ENCODE measurements at places on chromosomes 7 and 10.

- peak overlapping the region; percentile 1 for H3K4me3 ChIP-seq
- no peak overlapping the region for H3K27ac ChIP-seq
- no peaks in the 10 kb centered on the region for H3K36me3 ChIP-seq
- no peaks in the 10 kb centered on the region for H3K27me3 ChIP-seq
- DNase-seq: no peak
- H3K4me1 ChIP-seq: peaks cover 5% of the 10 kb centered on the region
Measured at GRCh38 chr7:128740996-128741395, 1.8 kb downstream of the CALU start.

DNA sequence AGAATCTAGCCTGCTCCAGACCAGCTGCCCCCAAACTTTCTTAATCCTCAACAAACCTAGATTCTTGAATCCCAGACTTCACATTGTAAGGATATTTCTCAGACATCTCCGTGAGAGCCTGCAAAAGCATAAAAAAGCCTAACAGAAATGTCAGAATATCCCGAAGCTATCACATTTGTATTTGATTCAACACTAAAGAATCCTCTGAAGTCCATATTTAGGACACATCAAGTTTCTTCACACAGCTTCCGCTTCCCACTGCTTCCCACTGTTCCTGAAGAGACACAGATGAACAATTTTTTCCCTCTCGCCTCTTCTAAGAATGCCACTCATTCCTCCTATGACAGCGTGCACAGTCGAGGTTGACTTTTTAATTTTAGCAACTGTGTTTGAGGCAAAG is 396.2 kb upstream of the IGFBP3 start:
- no peaks in the 10 kb centered on the region for H3K36me3 ChIP-seq
- no peaks in the 10 kb centered on the region for H3K27me3 ChIP-seq
- H3K4me3 ChIP-seq: no peak overlapping the region
- no peaks in the 10 kb centered on the region for H3K4me1 ChIP-seq

DNA sequence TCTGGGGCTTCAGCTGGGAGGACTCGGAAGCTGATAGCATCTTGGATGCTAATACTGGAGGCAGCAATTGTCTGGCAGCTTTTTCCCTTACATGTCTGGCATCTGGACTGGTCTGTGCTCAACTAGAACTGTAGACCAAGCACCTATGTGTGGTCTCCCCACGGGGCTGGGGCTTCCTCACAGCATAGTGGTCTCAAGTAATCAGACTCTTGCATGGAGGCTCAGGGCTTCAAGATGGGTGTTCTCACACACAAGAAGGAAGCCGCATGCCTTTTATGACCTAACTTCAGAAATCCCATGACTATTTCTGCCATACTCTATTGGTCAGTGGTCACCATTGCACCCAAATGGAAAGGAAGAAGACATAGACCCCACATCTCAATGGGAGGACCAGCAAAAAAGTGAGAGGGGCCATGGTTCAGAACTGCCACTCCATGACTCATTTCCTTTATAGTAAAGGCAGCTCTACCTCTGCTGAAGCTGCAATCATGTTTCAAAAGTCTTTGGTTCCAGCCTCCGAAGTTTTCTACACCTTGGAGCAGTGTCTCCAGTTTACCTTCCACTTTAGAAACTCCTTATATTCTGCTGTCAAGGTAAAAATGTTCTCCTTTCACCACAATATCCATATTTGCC is 14.7 kb downstream of the AOC1 start:
- no peaks in the 10 kb centered on the region for H3K27me3 ChIP-seq
- no peak overlapping the region for H3K27ac ChIP-seq
- H3K4me1 ChIP-seq: no peaks in the 10 kb centered on the region
- no peaks in the 10 kb centered on the region for H3K36me3 ChIP-seq
- H3K4me3 ChIP-seq: no peak overlapping the region

DNA sequence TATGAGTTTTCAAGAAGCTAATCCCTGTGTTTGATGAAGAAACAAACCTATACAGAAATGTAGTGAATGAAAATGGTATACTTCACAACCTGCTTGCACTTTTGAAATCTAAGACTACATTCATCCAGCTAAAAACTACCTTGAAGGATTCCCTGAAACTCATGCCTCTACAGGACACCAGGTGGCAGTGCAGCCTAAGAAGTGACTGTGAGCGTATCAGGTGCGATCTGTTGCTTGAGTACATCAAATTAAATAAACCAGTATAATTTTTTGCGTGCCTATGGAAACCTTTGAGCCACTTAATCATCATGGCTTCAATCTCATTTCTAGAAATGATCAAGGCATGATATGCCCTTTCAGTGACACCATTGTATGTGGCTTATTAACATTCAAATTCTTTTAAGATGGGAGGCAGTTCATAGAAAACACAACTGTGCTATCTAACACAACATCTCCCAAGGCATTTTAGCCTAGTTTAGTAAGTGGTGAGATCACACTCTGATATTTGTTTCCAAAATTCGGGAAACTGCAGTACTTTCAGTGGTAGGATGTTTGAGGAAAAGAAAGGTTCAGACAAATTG is 57.4 kb downstream of the PPP1R17 start:
- H3K27ac ChIP-seq: no peak overlapping the region
- no peaks in the 10 kb centered on the region for H3K27me3 ChIP-seq
- H3K4me1 ChIP-seq: no peaks in the 10 kb centered on the region
- H3K36me3 ChIP-seq: no peaks in the 10 kb centered on the region
- H3K4me3 ChIP-seq: no peak overlapping the region

- H3K27ac ChIP-seq: no peak overlapping the region
- H3K4me1 ChIP-seq: no peaks in the 10 kb centered on the region
- H3K36me3 ChIP-seq: no peaks in the 10 kb centered on the region
- H3K27me3 ChIP-seq: no peaks in the 10 kb centered on the region
- no peak overlapping the region for H3K4me3 ChIP-seq
- no peak for DNase-seq
Measured at GRCh38 chr10:130429809-130430208, 293.6 kb downstream of the GLRX3 start.

DNA sequence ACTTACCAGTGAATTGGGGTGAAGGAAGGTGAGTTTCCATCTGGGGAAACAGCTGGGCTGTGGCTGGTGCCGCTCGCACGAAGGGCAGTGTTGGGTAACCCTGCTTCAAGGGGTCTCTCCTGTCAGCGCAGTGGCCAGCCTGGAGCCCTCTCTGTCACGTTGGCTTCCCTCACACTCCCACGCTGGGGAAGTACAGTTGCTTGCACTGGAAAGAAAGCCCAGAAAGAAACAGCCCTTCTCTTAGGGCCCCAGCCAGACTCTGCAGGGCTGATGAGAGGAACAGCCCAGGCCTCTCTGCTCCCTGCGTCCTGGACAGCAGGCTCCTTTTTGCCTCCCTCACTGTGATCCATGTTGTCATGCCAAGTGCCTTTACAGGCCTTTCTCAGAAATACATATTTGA is 40.3 kb upstream of the TRIM8 start:
- H3K27me3 ChIP-seq: no peaks in the 10 kb centered on the region
- H3K27ac ChIP-seq: peak overlapping the region; percentile 81
- no peak overlapping the region for H3K4me3 ChIP-seq
- DNase-seq: no peak

- no peaks in the 10 kb centered on the region for H3K36me3 ChIP-seq
- no peaks in the 10 kb centered on the region for H3K4me1 ChIP-seq
- no peak overlapping the region for H3K27ac ChIP-seq
- H3K4me3 ChIP-seq: no peak overlapping the region
- no peak for DNase-seq
Measured at GRCh38 chr10:13473986-13474385, 54.8 kb downstream of the BEND7 start.

DNA sequence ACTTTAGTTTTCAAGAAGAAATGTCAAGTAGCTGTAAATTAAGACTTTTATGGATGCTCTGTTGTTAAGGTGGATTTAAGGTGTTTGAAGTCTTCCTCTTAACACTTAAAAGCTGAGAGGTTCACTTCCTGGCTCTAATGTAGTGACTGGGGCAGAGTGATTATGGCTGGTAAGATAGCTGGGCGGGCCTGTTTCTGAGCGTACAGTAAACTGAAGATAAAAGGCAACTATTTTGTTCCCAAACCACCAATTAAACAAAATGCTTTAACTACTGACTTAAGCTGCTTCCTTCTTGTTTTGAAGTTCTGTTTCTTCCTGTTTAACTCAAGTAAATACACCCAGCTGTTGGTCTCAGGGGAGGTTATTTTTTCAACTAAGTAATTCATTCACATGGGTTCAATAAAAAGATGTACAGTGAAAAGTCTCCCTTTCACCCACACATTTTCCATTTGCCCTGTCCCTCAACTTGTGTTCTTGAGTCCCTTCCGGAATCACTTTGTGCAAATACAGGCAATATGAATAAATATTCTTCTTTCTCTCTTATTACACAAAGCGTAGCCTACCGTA is 19.3 kb downstream of the VWA2 start:
- H3K36me3 ChIP-seq: no peaks in the 10 kb centered on the region
- H3K4me1 ChIP-seq: peaks cover 4% of the 10 kb centered on the region
- no peak for DNase-seq
- H3K27ac ChIP-seq: no peak overlapping the region

GRCh38 chr10:95406651-95407280 is 116.0 kb upstream of the PDLIM1 start:
- no peak overlapping the region for H3K27ac ChIP-seq
- H3K36me3 ChIP-seq: no peaks in the 10 kb centered on the region
- H3K4me3 ChIP-seq: no peak overlapping the region

DNA sequence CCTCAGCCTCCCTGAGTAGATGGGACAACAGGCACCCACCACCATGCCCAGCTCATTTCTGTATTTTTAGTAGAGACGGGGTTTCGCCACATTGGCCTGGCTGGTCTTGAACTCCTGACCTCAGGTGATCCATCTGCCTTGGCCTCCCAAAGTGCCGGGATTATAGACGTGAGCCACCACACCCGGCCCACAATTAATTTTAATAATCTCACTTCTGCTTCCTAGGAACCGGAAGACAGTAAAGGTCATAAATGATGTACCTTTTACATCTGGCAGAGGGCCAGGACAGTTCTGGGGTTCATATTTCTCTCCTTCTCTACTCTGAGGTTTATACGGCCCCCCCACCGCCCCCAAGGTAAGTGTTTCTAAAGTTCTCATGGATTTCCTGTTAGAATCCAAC is 31.2 kb upstream of the AOAH start:
- no peak overlapping the region for H3K4me3 ChIP-seq
- H3K4me1 ChIP-seq: no peaks in the 10 kb centered on the region
- H3K36me3 ChIP-seq: no peaks in the 10 kb centered on the region
- no peak overlapping the region for H3K27ac ChIP-seq
- no peak for DNase-seq
- no peaks in the 10 kb centered on the region for H3K27me3 ChIP-seq

Data from ovary (tissue), 10 donors.